ENCODE measurements at places on chromosomes 1 and 21. TPM values are rescaled to one million over a fixed set of nuclear protein-coding genes. Genes with fewer than 3 reads are reported as not detected.

DNA sequence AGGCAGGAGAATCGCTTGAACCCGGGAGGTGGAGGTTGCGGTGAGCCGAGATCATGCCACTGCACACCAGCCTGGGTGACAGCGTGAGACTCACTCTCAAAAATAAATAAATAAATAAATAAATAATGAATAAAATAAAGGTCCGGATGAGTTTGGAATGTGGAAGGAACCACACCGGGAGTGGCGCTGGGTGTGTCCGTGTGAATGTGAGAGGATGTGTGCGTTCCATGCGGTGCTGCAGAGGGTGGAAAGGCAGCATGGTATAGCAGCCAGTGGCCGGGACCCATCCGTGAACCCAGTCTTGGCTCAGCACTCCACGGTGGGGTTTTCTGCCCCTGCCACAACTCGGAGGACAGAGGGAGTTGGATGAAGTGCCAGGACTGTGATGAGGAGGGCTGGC is 56.2 kb upstream of the POFUT2 start:
- no peak for DNase-seq

- DNase-seq, result no peak
Measured at GRCh38 chr1:85033221-85033620, 15.1 kb downstream of the MCOLN3 start.

GRCh38 chr1:190472494-190472893 is 5.2 kb downstream of the BRINP3 start:
- no peak for DNase-seq

- DNase-seq, result no peak
Measured at GRCh38 chr1:19300211-19300610, 11.6 kb upstream of the AKR7A3 start.

DNA sequence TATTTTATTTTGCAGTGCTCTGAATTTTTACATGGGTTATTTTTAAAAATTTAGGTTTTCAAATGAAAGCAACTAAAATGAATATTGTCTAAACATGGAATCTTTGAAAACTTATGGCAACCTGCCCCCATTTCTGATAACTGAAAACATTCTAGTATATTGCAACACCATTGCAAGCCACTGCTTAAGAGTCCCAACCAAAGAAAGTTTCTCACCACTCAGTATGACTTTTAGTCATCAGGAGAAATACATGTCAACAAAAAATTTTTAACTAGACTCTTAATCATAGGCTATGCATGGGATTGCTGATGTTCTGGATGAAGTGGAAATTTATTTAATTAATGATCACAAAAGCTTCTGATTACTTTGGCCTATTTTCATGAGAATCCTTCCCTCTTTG is 112.1 kb downstream of the TNFSF18 start:
- no peak for DNase-seq

DNA sequence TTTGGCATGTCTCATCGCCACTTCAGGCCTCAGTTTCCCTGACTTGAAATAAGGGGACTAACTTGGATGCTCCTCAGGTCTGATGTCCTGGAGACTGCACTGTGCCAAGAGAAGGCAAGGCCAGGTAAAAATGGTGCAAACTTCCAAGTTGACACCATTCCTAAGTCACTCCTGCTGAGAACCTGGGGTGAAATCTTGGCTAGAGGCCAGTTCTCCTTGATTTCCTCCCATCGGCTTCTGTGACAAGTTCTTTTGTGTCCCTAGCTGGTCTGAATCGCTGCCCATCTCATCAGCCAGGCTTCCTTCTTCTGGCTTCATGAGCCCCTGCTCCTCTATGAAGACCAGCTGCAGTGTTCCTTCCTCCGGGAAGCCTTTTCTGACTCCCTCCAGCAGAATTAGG is 48.6 kb upstream of the ID3 start:
- no peak for DNase-seq

DNA sequence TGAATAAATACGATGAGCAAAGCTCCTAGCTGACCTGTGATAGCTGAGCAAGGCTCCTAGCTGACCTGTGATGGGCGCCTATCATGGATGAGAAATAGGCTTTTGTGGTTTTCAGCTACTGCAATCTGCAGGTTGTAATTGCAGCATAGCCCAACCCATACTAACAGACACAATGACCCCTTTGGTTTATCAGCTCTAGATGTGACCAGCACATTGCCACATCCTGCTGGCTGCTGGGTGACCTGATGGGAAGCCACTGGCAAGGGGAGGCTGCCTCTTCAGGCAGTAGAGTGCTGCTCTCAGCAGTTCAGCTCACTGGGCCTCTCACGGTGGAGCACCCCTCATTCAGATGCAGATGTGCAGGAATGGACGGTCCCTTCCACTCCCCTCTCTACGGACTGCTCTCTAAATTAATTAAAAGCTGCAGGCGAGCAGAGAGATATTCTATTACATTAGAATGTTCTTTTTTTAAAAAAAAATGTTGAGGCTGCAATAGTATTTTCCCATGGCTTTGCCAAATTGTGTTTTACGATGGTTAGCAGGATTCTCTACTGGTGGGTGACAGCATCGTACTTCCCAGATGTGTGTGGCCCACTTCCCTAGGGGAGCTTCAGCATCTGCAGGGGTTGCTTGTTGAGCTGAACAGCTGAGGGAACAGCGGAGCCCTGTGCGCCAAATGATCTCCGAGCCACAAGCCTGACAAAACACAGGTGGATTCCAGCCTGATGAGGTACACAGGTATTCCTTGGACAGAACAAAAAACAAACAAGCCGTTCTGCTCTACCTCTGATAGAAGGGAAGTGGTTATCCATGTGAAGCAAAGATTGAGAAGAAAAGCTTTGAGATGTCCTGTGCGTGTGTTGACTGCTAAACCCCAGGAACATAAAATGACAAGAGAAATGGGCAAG is 65.0 kb downstream of the SYT6 start:
- no peak for DNase-seq

DNA sequence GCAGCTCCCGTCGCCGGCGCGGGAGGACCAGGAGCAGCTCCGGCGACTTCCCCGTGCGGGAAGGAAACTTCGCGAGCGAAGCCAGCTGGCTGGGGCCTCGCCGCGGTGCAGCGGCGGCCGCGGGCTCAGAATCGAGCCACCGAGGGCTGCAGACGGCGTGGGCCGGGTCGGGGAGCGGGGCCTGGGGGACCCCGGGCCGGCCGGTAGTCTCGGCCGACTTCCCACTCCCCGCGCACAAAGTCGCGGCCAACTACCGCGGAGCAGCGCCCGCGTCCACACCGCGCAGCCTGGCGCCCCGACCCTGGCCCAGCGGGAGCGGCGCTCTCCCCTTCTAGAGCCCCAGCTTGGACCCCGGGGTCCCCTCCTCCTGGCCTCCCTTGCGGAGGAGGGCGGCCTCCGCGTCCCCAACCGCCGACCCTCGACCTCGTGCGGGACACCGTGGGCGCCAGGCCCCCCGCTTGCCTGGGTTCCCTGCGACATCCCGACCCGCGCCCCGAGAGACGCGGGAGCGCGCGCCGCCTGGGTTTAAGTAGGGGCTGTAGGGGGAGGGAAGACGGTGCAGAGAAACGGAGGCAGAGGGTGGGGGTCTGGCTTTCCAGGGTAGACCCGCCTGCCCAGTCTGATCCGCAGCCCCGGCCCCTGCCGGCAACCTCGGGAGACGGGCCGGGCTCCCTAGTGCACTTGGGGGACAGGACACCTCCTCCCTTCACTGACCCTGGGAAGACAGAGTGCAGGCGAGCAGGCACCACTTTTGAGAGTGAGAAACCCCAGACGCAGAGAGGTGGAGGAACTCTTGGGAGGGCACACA is 4.7 kb downstream of the PRDM16 start:
- no peak for DNase-seq

GRCh38 chr1:17610713-17611112 is 71.2 kb downstream of the ARHGEF10L start:
- no peak for DNase-seq

- DNase-seq, result no peak
Measured at GRCh38 chr1:193626695-193627094, 440.3 kb upstream of the B3GALT2 start.

DNA sequence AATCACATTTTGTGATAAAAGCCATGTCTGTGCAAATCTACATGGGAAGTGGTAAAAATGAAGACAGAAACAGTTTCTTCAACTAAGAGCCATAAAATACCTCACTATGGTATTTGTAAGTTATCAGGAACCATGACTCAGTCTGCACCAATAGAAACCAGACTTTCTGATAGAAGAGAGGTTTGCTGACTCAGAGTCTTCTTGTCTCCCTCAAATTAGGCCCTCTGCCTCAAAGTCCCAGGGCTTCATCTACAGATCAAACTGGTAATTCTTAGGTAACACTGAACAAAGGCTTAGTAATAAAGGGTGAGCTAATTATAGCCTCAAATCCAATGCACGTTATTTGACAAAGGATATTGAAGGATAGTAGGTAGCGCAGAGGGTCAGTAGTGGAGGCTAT is 30.9 kb upstream of the SSX2IP start:
- DNase-seq, result peak; percentile 14

- DNase-seq, result no peak
Measured at GRCh38 chr1:24463776-24464735, 38.6 kb upstream of the RCAN3 start.

DNA sequence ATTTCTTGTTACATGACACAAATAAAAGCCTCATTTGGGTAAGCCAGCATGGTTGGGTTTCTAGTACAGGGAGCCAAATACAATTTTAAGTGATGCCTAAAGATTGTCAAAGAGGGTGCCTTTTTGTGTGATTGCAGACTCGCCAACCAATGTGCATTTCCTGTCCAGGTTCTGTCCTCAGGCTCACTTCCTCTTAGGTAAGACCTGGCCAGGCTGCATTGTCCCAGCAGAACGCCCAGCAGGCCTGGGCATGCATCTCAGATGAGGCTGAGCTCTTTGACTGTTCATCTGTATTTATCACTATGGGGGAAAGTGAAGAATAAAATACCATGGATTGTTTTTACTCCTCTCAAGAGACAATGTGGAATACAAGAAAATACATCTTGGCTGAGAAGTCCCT is 49.7 kb downstream of the KCNC4 start:
- DNase-seq, result no peak

LRRC39 gene
- total RNA-seq, result 0.17 TPM

HOOK1 gene
- 12.9 TPM for total RNA-seq

SHISAL2A gene
- total RNA-seq, result 9.9 TPM

RRP1 gene
- 47.8 TPM for total RNA-seq
